Neuronal stem cell (in vitro differentiated cells): ENCODE measurements at places on chromosomes 12 and 14.

- no peak for DNase-seq
Measured at GRCh38 chr12:13313886-13314285, 117.4 kb downstream of the EMP1 start.

- DNase-seq = no peak
Measured at GRCh38 chr12:72540811-72541210, 268.6 kb downstream of the TRHDE start.

GRCh38 chr12:75774261-75775052 is 257.1 kb downstream of the PHLDA1 start:
- no peak for DNase-seq

DNA sequence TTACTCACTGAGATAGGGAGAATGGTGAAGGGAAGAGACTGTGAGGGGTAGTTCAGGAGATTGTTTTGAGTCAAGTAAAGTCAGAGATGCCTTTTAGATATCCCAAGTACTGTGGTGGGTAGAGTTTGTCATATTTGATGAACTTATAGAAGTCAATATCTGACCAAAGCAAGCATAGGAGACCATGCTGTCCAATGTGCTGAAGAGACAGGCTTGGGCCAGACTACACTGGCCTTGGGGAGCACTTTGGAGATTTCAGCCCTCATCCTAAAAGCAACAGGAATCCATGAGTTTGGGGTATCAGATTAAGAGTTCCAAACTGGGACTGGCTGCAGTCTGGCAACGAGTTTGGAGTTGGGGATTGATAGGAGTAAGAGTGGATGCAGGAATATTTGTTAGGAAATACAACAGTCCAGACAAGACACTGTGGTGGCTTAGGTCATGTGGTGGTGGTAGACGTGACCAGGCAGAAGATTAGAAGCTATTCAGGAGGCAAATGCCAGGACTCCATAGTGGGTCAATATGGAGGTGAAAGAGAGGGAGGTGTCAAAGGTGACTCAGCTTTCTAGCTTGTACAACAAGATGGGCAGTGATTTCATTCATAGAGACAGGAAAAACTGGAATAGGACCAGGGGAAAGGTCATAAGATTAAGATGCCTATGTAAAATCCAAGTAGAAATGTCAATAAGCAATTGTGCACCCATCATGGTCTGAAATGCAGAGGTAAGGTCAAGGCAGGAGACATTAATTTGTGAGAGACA is 81.9 kb downstream of the FAR2 start:
- DNase-seq = no peak

DNA sequence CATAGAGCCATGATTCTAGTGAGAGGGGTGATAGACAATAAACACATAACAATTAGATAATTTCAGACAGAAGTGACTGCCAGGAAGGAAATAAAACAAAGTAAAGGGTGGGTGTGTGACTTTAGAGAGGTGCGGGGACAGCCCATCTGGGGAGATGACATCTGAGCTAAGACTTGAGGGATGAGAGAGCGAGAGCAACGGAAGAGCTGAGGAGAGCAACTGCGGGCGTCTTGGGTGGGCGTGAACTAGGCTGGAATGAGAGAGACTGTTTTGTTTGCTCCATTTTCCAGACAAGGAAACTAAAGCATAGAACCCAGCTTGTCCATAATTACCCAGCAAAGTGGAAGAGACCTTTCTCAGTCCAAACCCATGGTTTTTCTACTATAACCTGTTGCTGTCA is 25.3 kb downstream of the NRXN3 start:
- no peak for DNase-seq

DNA sequence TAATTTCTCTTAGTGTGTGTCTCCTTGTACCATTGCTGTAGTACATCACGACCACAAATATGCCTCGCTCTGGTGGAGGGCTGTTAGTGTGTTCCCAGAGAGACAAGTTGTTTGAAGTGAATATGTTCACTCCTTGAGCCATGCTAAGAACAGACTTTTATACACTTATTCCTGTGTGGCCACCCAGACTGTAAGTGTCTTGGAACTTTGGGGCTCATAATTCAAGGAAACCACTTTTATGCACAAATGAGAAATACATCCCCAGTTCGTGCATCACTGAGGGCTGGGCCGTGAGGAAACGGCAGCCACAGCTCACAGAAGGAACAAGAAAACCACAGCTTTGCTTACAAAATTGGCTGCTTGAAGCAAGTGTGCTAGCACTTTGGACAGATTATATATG is 362.2 kb upstream of the DDHD1 start:
- DNase-seq = no peak

GRCh38 chr12:94602024-94602423 is 48.3 kb downstream of the TMCC3 start:
- DNase-seq = no peak

- DNase-seq = no peak
Measured at GRCh38 chr14:61586544-61587055, 108.7 kb upstream of the HIF1A start.

- DNase-seq = no peak
Measured at GRCh38 chr12:116448165-116448739, 110.9 kb upstream of the MAP1LC3B2 start.

- no peak for DNase-seq
Measured at GRCh38 chr12:97530245-97530644, 67.6 kb downstream of the RMST start.
